ENCODE measurements at places on chromosomes 1 and 21.

DNA sequence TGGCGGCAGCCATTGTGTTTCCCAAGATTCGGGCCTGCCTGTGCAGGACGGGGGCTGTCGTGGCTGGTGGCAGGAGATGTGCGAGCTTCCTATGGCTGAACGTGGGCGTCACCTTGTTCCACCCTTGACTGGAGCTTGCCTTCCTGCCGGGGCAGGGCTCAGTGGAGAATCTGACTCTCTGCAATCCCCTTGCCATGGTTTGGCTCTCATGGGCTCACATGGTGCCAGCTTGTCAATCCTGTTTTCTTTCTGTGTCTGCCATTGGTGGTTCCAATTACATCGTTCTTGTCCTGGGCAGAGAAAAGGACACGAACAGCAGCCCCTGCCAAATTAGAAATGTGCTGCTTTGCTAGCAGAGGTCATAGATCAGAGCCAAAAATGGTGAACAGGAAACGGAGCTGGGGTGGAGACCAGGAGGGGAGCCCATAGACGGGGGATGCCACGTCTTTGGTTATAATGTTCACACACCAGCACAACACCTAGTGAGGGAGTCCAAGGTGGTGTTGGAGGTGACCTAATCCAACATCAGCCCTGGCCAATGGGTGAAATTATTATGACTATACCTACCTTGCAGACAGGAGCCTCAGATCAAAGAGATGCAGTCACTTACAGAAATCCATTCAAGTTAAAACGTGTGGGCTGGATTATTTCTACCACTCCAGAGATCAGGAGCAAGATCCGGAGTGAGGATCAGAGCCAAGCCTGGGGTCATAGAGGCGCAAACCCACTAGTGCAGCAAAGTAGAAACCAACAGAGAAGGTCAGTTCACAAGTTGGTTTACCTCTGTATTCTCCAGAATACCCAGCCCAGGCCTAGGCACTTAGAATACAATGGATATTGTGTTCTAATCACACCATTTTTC, 253.1 kb downstream of the SIPA1L2 start:
- DNase-seq, result no peak

- DNase-seq, result no peak
Observed at GRCh38 chr1:15022048-15022447, 131.5 kb upstream of the TMEM51 start.

DNA sequence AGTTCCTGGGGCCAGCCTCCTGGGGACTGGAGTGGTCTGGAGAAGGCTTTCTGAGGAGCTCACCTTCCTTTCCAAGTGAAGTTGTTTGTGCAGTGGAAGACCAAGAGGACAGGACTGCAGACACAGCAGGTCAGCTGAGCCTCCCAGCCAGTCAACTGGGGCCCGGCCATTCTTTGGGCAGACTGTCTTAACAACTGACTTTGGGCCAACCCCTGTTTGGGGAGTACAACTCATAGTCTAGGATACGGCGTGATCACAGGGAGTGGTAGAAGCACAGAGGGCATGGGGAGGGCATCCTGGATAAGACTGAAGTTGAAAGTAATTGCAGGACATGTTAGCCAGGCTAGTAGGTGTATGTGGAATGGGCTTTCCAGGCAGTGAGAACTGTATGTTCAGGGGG, 50.3 kb downstream of the PGM1 start:
- no peak for DNase-seq

GRCh38 chr1:19366599-19367536, 54.7 kb downstream of the SLC66A1 start:
- DNase-seq, result no peak

GRCh38 chr1:82018319-82018718, 217.6 kb downstream of the ADGRL2 start:
- no peak for DNase-seq

GRCh38 chr21:36350282-36350910, 30.4 kb downstream of the MORC3 start:
- DNase-seq, result no peak

GRCh38 chr1:84156210-84156621, 12.1 kb downstream of the PRKACB start:
- no peak for DNase-seq

Measured in stimulated activated CD4-positive, alpha-beta T cell treated with anti-CD3 and anti-CD28 coated beads, TNF-alpha, amount 100 ng/mL, for 1 hour (primary cell).